ENCODE measurements at places on chromosomes 1 and 21.

DNA sequence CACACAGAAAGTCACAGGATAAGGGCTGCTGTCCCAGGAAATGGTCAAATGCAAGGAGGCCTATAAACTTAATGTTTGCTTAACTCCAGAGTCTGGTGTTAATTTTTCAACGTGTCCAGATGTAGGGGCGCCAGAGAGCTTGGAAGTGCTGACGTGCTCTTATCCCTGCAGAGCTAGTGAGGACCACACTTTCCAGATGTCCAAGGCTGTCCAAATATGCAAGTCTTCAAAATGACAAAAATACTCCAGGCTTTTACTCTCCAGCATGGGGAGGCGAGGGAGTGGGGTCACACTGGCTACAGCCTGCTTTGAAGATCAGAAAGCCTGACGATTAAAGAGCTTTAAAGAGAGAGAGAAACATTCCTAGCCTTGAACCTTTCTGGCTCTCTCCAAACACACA lies 57.6 kb downstream of the ABCA4 start:
- peak; percentile 43 for DNase-seq

- peak; percentile 91 for DNase-seq
These were observed 8.0 kb upstream of the MAN1C1 start for GRCh38 chr1:25608488-25609178.

GRCh38 chr1:50237056-50237455 lies 128.3 kb downstream of the ELAVL4 start:
- DNase-seq, result no peak

DNA sequence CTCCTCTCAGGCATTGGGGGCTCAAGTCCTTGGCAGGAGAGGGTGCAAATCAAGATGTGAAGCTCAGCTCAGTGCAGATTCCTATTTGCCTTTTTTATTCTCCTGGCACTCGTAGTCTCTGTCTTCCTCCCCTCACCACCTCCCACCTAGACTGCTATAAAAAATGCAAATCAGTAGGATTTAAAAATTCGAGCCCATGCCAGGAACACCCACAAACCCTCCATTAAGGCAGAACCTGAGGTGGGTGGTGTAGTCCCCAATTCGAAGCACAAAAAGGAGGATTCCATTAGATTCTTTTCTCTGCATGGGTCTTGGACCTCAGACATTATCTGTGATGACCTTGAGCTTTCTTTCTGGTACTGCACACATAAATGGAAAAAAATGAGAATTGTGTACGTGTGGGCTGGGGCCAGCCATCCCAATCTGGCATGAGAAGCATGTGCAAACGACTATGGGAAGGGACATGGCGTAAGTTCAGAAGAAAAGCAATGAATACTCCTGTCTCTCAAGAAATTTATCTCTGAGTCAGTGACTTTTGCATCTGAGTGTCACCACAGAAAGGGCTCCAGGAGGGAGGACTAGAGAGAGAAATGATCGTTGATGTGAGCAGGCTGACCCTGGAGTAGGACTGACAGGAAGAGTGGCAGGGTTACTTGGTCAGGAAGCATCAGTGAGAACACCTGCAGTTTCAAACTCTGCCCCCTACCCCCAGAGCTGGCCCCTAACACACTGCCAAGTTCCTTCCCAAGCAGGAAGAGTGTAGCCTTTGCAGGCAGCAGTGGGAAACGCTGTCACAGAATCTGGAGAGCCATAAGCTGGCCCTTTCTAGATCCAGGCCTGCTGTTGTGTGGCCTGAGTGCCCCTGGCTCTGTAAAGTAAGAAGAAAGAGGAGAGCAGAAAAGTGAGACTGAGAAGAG lies 1.7 kb downstream of the INKA2 start:
- peak; percentile 52 for DNase-seq

DNA sequence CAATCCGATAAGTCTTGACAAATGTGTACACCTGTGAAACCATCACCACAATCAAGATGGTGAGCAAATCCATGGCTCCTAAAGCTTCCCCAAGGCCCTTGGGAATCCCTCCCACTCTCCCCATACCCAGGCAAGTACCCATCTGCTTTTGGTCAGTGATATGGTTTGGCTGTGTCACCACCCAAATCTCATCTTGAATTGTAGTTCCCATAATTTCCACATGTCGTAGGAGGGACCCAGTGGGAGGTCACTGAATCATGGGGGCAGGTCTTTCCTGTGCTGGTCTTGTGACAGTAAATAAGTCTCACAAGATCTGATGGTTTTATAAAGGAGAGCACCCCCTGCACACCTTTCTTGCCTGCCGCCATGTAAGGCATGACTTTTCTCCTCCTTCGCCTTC lies 14.6 kb upstream of the GUCA2B start:
- DNase-seq, result no peak

DNA sequence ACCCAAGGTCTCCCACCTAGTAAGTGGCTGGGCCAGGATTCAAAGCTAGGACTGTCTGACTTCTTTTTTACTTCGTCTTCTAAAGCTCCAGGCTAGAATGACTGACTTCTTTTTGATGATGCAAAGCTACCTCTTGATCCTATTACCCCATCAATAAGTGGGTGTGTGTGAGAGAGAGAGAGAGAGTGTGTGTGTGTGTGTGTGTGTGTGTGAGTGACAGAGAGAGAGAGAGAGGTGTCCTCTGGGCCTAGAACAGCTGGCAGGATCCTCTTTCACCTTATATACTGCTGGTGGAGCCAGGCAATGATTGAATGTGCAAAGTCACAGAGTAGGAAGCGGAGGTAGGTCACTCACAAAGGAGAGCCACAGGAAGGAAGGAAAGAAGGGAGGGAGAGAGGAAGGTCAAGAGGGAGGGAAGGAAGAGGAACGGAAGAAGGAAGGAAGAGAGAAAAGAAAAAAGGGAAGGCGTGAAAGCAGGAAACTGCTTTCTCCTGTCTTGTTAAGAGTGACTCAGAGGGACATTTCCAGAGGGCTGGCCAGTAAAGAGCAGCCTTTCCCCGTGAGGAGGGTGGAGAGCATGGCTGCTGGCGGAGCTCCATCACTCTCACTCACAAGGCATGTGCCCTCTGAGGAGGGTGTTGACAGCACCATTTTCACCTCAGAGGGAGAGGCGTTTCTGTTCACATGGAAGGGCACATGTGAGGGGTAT lies 68.9 kb downstream of the CDC7 start:
- peak; percentile 76 for DNase-seq

DNA sequence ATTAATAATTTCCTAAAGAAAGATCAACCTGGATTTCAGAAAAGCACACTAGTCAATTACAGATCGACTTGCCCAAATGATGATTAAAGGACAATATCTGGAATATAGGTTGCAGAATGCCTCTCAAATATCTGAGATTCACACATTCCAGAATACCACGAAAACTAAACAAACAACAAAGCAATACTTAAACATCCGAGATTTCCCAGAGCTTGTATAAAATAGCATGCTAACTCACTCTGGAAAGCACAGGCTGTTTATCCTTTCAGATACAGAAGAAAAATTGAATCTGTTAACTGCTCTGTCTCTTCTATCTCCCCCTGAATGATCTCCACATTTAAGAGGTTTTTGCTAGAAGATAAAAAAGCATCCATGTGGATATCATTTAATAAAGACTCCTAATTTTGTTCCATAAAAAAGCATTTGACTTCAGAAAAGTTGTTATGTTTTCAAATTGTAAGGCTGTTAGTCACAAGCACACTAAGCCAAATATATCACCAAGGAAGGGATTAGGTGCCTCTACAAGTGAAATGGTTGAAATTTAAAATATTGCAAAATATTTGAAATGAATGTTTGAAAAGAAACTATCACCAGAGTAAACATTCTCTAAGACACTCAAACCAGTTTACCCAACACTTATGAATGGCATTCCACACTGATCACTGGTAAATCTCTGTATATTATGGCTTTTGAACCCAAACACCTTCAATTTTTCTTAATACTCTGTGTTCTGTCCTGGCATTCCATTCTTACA lies 865.1 kb upstream of the ADAMTS5 start:
- no peak for DNase-seq

- DNase-seq, result peak; percentile 29
These were observed 8.5 kb downstream of the GGPS1 start for GRCh38 chr1:235336903-235337302.
